ENCODE measurements at places on chromosomes 16 and 17.
A peak's percentile ranks its signal among the peaks of the same experiment; 100 is the strongest.

DNA sequence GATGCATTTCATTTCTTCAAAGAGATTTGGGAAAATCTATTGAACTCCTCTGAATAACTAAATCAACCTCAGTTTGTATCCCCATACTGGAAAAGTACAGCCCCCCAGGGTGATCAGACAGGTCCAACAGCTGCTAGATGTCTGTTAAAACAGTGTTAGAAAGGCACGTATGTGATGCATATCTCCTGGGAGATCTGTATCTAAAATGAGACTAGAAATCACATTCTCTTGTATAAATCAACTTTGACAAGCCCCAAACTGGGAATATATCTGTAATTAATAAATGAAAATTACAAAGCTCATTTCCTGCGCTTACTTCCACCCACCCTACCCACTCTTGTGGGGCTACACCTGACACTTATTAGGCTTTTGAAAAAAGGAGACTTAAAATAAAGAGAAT, 3.8 kb upstream of the KIF2B start:
- DNase-seq = no peak

DNA sequence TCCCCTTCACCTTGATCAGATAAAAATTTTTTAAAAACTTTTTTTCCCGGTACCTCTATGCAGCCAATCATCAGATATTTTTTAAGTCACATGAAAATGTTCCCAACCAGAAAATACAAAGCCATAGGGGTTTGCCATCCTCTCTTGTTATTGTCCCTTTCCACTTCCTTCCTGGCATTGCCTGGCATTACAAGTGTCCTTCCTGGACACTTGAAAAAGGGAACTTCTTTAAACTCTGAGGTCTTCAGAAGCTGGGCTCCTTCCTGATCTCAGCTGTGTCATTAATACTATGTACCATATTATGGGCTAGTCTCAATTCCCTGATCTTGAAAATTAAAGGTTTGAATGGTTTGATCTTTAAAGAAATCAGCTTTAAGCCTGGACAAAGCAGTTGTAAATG, 64.9 kb downstream of the TEX14 start:
- no peak for DNase-seq

- DNase-seq = no peak
These were observed 1.9 kb upstream of the MT1B start for GRCh38 chr16:56649820-56650219.

GRCh38 chr16:52469091-52469490, 77.9 kb downstream of the TOX3 start:
- no peak for DNase-seq

DNA sequence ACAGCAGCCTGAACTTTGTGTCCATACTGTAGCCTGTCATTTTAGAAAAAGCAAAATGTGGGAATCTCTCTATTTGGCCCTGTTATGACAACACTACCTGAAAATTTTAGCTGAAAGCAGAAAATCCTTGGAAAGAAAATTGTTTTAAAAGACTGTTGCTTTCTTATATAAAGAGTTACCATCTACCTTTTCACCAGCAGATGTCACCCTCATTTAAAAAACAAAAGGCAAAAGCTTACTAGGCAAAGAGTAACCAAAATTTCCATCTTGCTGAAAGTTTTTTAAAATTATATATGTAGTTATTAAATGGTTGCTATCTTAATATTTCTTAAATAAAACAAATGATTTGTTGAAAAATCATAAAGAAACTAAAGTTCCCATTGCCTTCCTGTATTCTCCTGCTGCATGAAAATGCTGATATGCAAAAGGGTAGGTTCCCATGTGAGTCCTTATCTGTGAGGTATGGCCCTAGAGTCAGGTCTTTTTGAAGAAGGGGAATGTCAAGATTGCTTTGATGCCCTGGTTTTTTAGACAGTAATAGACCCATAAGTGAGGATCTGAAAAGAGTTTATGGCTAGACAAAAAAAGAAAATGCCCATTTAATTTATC, 61.0 kb downstream of the TNRC6C start:
- DNase-seq = peak; percentile 41

- no peak for DNase-seq
These were observed 78.9 kb downstream of the SLC6A2 start for GRCh38 chr16:55734665-55735064.

- peak; percentile 43 for DNase-seq
These were observed 57.7 kb downstream of the CMC2 start for GRCh38 chr16:80948886-80949493.

DNA sequence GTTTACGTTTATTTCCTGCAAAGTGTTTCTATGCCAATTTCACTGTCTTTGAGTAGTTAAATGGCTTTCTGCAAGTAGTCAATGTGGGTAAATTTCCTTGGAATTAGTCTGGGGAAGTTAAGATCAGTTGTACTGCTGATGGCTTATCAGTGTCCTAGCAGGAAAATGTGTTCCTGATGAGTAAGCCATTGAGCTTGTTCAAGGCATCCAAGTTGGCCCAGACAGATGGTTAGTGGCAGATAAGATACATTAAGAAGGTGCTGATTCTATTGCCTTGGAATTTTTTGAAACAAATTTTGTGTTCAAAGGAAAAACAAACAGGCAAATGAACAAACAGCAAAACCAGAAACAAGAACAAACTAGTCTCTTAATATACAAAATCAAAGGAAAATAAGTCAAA, 258.4 kb downstream of the MAP2K6 start:
- DNase-seq = no peak

- DNase-seq = no peak
These were observed 18.1 kb upstream of the RHBDF2 start for GRCh38 chr17:76519048-76519966.

DNA sequence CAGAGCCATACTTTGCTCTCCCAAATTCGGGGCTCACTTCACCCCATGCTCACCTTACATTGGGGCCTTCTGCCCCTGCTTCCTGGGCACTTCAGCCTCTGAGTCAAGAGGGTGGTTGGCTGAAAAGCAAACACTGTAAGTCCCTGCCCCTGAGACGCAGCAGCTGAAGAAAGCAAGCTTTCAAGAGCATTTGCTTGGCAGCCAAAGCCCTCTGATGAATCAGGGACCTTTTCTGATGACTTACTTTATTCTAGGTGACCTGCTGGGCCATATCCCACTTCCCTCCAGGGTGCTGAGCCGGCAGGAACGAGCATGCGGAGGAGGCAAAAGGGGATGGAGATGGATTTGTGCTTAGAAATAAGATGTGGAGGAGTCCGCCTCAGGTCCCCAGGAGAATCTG, 147.0 kb upstream of the TNRC6C start:
- DNase-seq = no peak

- DNase-seq = no peak
These were observed 126.0 kb upstream of the GOT2 start for GRCh38 chr16:58859958-58860669.

DNA sequence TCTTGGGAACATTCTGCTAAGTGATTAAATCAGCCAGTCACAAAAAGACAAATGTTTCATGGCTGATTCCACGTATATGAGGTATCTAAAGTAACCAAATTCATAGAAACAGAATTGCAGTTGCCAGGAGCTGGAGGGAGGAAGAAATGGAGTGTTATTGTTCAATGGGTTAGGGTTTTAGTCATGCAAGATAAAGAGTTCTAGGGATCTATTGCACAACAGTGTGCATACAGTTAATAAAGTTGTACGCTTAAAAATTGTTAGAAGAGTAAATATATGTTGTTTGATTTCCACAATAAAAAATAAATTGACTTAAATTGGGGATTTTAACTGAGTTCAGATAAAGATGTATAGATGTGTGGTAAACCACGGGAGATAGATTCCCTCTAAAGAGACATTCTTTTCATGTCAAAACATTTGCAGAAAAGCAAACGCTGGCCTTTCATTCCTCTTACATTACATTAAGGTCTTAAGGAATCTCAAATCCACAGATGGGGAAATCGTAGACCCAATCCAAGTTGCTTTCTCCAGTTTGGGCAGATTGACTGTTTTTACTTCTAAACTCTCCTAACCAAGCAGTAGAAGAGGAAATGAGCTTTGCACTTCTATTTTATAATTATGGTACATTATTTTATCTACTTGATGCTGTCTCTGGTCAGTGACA, 4.6 kb downstream of the PRDM7 start:
- no peak for DNase-seq

DNA sequence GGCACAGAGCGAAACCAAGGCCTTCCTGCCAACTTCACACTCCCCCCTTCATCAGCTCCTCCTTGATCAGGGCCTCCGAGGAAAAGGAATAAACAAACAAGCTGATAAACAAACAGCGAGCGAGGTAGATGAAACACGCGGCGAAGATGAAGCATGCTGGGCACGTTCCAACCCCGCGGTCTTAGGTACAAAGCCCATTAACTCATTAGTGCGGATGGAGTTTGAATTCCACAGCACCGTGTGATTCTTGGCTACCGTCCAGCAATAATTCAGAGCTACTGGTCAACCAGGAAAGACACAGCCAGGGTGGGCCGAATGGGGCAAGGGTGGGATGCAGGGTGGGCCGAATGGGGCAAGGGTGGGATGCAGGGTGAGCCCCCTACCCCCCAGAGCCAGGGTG, 67.3 kb downstream of the RBFOX3 start:
- no peak for DNase-seq

GRCh38 chr16:24909856-24910255, 64.1 kb downstream of the SLC5A11 start:
- DNase-seq = no peak

DNA sequence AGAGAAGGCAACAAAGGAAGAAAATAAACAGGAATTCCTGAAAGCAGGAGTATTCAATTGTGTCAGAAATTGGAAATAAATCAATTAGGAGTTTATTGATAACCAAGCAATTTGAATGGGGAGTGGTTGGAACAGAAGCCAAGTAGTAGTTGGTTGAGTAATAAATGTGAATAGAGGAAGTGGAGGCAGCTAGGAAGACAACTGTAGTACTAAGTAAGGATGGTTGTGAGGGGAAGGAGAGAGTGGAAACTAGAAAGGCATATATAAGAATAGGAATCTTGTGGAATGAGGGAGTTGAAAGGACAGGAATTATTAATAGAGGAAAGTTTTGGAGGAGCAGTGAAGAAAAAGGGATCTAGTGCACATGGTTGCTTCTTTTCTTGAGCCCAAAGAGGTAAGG, 34.4 kb downstream of the NFAT5 start:
- no peak for DNase-seq

- DNase-seq = no peak
These were observed 1180.6 kb upstream of the CDH8 start for GRCh38 chr16:63216696-63217423.

GRCh38 chr17:301681-302299, 50.8 kb downstream of the RPH3AL start:
- DNase-seq = no peak

- peak; percentile 45 for DNase-seq
These were observed 491 bp downstream of the IST1 start for GRCh38 chr16:71895679-71896365.

- DNase-seq = peak; percentile 61
These were observed 31.1 kb upstream of the JPH3 start for GRCh38 chr16:87570938-87571867.

- DNase-seq = no peak
These were observed 209.7 kb downstream of the MSI2 start for GRCh38 chr17:57466017-57466471.

- DNase-seq = no peak
These were observed 92.2 kb downstream of the TUBD1 start for GRCh38 chr17:59800530-59800942.

DNA sequence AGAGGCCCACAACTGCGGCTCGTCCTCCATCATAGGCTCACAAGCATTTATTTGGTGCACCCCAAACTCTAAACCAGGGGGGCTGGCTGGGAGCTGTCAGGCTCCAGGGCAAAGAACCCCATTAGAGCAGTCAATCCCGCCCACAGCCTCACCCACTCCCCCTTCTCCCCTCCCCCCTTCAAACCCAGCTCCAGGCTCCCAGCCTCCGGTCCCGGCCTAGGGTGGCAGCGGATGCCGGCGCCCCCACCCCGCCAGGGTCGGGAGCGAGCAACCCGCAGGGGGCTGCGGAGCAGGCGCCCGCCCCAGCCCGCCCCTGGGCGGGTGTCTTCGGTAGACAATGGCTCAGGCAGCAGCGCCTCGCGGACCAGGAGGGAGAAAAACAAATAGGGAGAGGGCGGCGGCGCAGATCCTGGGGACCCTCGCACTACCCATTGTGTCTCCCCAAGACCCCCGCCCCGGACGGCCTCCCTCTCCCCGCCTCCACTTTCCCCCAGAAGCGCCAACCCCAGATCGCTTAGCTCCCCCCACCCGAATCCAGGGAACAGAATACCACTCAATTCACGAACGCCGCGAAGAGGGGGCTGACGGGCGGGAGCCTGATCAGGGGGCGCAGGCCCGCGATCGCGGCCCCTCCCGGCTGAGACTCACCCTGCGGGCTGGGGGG, 572 bp downstream of the FAM171A2 start:
- DNase-seq = no peak

DNA sequence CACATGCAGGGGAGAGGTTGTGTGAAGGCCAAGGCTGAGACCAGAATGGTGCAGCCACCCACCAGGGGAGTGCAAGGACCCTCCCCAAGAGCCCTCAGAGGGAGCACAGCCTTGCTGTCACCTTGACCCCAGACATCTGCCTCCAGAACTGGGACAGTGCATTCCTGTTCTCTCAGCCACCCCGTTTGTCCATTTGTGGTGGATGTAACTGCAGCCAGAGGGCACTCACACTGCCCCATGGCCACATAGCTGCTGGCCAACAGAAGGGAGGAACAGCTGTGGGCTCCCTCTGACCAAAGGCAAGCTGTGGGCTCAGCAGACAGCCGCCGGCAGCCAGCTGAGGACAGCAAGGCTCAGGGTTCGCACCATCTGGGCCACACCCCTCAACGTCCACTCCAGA, 49.8 kb upstream of the KLHDC4 start:
- DNase-seq = no peak

DNA sequence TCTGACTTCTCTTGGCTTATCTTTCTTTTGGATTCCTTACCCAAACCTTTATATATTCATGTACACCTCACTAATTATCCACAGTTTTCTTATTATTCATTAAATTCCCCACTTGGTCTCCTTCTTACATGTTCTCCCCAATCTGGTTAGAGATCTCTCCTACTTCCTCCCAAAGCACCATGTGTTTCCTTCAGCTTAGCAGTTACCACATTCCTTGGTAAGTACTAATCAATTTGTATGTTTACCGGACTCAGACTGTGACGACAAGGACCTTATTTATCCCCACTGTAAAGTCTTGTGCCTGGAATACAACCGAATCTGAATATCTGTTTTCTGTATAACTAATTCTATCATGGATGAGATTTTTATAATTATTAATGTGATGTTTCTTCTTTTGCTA, 389.5 kb downstream of the KCNJ2 start:
- no peak for DNase-seq

GRCh38 chr17:45410144-45411091, 22.3 kb downstream of the ARHGAP27 start:
- DNase-seq = no peak

- no peak for DNase-seq
These were observed at the start of gene HS3ST4 for GRCh38 chr16:25691519-25692091. Gene HS3ST4 (plus strand): TSS chr16:25691959.

GRCh38 chr17:11816409-11816808, 180.9 kb downstream of the ZNF18 start:
- no peak for DNase-seq

GRCh38 chr16:81864646-81865382, 85.7 kb downstream of the PLCG2 start:
- no peak for DNase-seq
